Cerebellar cortex (tissue), 1 donor: ENCODE measurements at places on chromosomes 5 and 9.
A peak's percentile ranks its signal among the peaks of the same experiment; 100 is the strongest.

GRCh38 chr5:170302653-170303501 is 5.3 kb upstream of the LCP2 start:
- no peak for DNase-seq

GRCh38 chr9:12702160-12702758 is 9.1 kb downstream of the TYRP1 start:
- peak; percentile 19 for DNase-seq

DNA sequence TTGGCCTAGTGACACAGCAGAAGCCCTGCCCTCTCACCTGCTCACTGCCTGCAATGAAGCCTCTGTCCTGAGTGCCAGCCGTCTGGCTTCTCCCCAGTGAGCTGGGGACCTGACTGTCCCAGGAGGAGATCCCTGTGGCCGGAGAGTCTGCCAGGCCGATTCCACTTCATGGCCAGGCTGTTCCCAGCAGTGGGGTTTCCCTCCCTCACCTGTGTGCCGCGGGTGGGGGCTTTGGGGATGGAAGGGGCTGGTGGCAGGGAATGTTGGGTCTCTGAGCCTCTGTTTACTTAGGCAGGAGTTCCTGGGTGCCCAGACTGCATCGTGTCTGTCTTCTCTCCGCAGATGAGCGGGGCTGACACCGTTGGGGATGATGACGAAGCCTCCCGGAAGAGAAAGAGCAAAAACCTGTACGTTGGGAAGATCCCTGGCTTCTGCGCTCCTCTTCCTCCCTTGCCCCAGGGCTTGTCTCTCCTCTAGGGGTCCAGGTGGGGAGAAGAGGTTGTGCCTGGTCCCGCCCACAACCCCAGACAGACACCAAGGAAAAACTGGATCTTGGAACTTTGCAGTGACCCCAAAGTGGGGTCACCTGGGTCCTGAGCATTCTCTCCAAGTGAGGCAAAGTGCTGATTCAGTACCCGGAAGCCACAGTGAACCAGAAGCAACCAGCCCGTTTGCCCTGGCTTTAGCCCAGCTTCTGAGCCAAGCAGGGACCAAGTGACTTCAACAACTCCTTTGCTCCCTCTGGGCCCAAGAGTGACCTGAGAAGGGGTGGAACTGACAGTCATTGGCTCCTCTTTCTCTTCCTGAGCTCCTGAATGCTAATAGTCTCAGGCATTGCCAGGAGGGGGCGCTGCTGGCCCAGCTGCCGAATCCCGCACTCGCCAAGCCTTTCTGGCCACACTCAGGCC is 127.7 kb downstream of the RGS3 start:
- peak; percentile 75 for DNase-seq

DNA sequence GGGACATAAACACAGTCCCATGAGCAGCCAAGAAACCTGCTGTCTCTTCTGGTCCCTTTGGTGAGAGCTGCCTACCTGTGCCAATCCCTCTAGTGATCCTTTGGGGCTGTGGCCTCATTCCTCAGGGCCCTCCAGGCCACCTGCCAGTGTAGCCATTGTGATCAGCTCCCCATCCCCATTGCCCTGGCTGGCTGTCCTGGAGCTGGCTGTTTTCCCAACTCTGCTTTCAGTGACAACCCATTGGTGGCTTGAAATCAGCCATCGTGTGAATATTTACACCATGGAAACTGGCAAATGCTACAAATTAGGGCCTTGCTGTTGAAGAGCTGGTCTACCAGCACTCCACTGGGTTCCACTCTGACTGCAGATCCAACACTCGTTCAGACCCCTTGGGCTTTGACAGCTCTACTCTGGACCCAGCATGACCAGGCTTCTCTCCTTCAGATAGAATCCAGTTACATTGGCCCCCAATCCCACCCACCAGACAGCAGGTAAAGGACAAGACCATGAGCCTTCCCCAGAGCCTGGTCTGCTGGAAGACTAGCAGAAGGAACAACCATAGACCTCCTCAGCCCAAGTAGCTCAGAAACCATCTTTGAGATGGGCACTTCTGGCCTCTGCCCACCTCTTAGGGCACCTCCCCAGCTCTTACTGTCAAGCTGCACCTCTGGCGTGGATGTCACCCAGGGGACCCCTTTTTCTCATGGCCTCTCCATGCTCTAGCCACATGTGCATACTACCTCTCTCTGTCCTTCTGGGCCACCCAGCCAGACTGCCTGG is 69.2 kb upstream of the NEK6 start:
- no peak for DNase-seq

- no peak for DNase-seq
These were observed 50.2 kb upstream of the NR3C1 start for GRCh38 chr5:143453720-143454119.

DNA sequence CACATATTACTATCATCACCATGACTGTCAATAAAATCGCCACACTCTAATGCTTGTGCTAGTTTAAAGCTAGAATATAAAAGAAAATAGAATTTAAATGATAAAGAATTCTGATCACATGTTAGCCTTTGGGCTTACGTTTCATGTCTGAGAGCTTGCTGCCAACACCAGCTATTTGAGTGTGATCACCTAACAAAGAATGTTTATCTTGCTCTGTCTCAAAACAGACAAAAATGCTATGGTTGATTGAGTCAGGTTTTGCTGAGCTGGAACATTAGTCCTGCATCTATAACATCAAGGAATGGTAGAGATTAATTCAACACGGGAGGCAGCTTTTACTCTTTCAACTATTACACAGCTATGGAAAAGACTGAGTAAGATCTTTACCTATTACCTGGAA is 50.7 kb downstream of the MSX2 start:
- DNase-seq: no peak

GRCh38 chr5:139914218-139914807 is 118.7 kb downstream of the PSD2 start:
- no peak for DNase-seq
